Esophagus squamous epithelium (tissue), 5 donors: ENCODE measurements at places on chromosomes 5 and 9. TPM values are rescaled to one million over a fixed set of nuclear protein-coding genes. Genes with fewer than 3 reads are reported as not detected.

The GARIN3 gene
- total RNA-seq: not detected

The TEX48 gene
- total RNA-seq: not detected

The DMRTA1 gene
- total RNA-seq: 5.7 TPM

The KIAA0825 gene
- total RNA-seq: 2.6 TPM

The CTSV gene
- 3.1 TPM for total RNA-seq

The MATR3 gene
- total RNA-seq: 111 TPM

The CDK5RAP2 gene
- 31.6 TPM for total RNA-seq

The DTWD2 gene
- 10.1 TPM for total RNA-seq

The C9orf50 gene
- not detected for total RNA-seq

The APBA1 gene
- total RNA-seq: 8.0 TPM

The GTF3C4 gene
- 10.2 TPM for total RNA-seq

The GPR21 gene
- not detected for total RNA-seq

The IL3 gene
- total RNA-seq: not detected

The ACOT12 gene
- total RNA-seq: not detected

The GMCL2 gene
- total RNA-seq: not detected

The AP3S1 gene
- total RNA-seq: 121 TPM

The GLIPR2 gene
- 13.4 TPM for total RNA-seq

The PANK3 gene
- 38.5 TPM for total RNA-seq

The TICAM2 gene
- total RNA-seq: 0.95 TPM

The RANBP3L gene
- 0.57 TPM for total RNA-seq

The AJM1 gene
- 1.3 TPM for total RNA-seq

The FOXD4L4 gene
- not detected for total RNA-seq

The LIX1 gene
- not detected for total RNA-seq

The CARTPT gene
- total RNA-seq: not detected

The MLANA gene
- total RNA-seq: not detected

The PTGR1 gene
- 61.6 TPM for total RNA-seq

The MEIKIN gene
- not detected for total RNA-seq

The ARSI gene
- total RNA-seq: 5.1 TPM

The ABO gene
- total RNA-seq: 10.6 TPM

The TMEFF1 gene
- not detected for total RNA-seq

The SIT1 gene
- 4.2 TPM for total RNA-seq

The NRG2 gene
- 4.9 TPM for total RNA-seq

The PRXL2C gene
- 12.2 TPM for total RNA-seq

The LCNL1 gene
- not detected for total RNA-seq

The ORM2 gene
- not detected for total RNA-seq

The ABL1 gene
- total RNA-seq: 30.0 TPM

The BHMT2 gene
- 13.9 TPM for total RNA-seq

The ANKRD31 gene
- 1.1 TPM for total RNA-seq

The TAS2R1 gene
- not detected for total RNA-seq

The GADD45G gene
- total RNA-seq: 3.3 TPM

The SPATA31A3 gene
- total RNA-seq: not detected

The PLEKHG4B gene
- 1.2 TPM for total RNA-seq

The CFAP90 gene
- total RNA-seq: not detected

The NEUROG1 gene
- not detected for total RNA-seq

The WHRN gene
- 3.0 TPM for total RNA-seq

The SARDH gene
- total RNA-seq: not detected

The SPINK6 gene
- total RNA-seq: not detected

The STKLD1 gene
- not detected for total RNA-seq

The SPOCK1 gene
- 14.6 TPM for total RNA-seq

The CEP78 gene
- total RNA-seq: 13.6 TPM

The CREBRF gene
- 7.4 TPM for total RNA-seq
